ENCODE measurements at places on chromosomes 5 and 9.

- no peak for DNase-seq
Measured at GRCh38 chr9:115326461-115326860, 208.5 kb upstream of the TNC start.

DNA sequence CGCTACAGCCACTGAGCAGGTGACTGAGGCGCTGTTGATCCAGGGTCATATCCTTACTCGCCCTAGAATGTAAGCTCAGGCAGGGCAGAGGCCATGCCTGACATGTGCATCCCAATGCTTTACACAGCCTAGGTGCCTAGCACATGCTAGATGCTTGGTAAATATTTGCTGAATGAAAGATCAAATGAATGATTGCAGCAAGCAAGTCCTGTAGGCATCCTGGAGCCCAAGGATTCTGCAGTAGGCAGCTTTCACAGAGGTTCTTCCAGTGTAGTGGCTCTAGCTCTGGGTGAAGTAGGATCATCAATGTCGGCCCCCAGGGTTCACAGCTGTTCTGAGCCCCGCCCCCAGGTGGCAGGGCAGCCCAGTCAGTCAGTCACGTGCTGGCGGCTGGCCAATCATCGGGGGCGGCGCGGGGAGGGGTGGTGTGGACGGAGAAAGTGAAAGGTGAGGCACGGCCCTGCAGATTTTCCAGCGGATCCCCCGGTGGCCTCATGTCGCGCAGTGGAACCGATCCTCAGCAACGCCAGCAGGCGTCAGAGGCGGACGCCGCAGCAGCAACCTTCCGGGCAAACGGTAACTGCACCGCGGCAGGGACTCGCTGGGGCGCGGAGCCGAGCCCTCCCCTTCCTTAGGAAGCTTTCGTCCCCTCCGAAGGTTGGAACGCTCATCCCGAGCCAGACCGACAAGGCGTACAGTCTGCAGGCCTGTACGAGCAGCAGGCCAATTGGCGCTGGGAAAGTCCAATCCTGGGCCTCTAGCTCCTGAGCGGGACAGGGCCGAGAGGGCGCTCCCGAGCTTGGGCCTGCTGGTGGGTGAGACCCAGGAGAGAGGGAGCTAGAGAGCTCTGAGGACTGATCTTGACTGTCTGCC, at the start of gene GALT:
Gene GALT (plus strand): TSS at position 465 of the 873 bp plus-strand sequence. CDS start 30 bp downstream, at position 495.
- DNase-seq, result peak; percentile 79

DNA sequence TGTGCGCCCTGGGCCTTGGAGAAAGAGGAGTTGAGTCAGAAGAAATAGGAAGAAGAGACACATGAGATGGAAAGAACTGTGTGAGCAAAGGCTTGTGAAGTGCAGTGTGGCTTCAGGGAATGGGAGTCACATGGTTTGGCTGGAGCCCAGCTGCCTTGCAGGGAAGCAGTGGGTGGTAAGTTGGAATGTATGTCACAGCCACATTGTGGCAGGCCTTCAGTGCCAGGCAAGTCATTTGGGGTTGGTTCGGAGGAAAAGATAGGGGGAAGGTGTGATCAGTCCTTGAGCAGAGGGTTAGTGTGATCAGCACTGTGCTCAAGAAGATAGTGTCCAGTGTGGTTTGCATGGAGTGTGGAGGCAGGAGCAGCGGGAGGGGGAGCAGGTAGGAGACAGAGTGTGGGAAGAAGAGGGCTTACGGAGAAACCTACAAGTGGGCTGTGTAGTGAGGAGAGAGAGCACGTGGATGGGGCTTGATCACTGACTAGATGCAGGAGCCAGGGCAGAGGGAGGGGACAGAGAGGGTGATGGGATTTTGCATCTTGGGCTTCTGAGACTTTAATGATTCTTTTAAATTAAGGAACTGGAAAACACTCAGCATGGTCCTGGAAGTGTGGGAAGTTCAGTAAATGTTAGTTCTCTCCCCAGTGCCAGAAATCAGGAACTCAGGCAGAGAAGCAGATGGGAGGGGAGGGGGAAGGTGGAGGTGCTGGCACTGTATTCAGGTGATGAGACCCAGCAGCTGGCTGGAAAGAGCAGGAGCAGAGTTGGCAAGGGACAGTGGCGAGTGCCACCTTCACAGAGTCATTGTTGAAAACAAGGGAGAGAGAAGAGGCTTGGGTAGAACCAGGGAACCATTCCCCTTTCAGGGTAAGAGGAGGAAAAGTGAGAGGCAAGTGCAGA, 46.6 kb downstream of the ARHGAP26 start:
- DNase-seq, result no peak

- DNase-seq, result no peak
Measured at GRCh38 chr5:135505973-135506372, 29.8 kb downstream of the NEUROG1 start.

DNA sequence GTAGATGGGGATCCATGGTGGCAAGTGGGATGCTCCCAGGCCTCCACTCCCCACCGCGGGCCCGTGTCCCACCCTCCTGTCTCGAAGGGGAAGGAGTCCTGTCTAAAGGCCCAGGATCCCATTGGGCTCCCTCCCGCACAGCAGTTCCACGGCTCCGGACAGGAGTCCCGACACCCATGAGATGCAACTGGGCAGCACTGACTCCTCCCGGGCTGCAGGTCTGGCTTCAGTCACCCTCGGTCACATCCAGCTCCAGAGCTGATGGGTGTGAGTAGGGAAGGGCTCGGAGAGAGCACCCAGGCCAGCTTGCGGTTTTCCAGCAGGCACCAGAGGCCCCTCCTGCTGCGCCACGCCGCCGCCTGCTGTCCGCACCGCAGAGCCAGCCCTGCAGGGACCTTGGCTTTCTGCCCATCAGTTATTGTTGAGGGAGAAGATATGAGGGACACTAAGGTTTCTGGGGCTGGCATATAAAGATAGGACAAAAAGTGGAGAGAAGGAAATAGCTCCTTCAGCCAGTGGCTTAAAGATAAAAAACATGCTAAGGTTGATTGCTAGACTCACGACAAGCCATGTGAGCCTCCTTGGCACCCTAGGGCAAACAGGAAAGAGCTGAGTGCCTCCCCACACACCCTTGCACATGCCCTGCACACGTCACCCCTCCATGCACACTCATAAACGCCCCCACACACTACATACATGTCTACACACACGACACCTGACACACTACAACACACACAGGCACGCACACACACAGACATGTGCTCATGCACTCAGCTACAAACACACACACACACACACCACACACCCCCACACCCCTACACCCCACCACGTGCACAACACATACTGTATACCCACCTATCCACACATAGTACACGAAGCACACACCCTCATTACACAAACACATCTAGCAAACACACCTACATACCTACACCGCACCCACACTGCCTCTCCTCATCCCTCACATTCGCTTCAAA, 79.0 kb downstream of the AK8 start:
- no peak for DNase-seq

GRCh38 chr5:144308906-144309670, 138.4 kb downstream of the KCTD16 start:
- no peak for DNase-seq

DNA sequence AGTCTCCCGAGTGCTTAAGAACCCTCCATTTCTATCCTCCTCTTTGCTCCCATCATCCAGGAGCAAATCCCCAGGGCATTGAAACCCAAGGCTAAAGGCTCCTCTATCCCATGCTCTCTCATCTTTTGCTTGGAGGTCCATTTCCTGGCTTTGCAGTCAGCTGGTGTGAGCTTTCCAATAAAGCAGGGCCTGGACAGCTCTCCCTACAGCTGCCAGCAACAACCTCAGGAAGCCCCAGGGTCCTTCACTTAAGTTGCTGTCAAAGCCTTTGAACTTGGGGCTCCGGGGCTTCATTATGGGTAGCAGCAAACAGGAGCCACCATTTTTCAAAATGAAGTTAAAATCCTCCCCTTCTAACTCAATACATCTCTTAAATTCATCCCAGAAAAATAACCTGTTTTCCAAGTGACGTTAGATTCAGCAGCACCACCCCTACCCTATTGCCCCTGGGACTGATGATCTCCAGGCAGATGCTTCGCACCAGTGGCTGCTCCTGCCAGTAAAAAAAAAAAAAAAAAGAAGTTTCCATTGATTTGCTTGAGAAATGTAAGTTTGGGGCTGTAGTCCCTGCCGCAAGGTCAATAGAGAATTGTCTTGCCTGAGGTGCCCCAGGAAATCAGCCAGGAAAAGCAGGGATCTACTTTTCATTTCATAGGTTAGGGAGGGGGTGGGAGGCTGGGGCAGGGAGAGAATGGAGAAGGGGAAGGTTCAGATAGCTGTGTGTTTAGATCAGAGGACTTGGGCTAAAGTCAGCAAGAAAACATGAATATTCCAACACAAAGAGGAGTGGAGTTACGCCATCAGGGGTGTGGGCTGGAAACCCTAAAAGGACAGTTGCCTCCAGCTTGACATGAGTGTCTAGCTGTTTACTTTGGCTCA, 83.8 kb upstream of the IL6ST start:
- no peak for DNase-seq

- no peak for DNase-seq
Measured at GRCh38 chr5:132022737-132023136, 11.3 kb upstream of the ACSL6 start.

DNA sequence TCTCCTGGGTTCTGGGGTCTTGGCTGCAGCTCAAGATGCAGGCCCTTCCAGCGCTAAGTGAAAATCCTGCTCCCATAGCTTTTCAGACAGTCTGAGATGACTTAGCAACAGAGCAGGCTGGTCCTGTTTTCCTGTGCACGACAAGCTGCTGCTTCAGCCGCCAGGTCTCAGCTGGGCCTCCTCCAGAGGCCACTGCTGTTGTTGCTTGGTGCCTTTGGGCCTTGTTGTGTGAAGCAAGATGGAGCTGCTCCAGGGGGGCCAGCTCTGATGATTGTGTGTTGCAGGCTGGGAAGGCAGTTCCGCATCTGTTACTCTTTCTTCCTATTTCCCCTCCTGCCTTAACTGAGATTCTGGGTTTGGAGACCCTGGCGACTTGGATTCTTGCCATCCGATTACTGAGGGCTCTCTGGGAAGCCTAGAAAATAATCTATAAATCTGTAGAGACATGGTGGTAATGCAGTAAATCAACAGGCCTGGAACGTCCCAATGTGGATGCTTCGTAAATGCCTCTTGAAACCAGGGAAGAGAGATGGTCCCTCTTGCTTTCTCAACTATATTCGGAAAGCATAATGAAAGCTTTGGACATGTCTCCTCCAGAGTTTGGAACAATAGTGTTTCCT, 3.2 kb downstream of the MAP1B start:
- peak; percentile 21 for DNase-seq

- no peak for DNase-seq
Measured at GRCh38 chr5:179281694-179282093, 63.6 kb downstream of the ADAMTS2 start.

DNA sequence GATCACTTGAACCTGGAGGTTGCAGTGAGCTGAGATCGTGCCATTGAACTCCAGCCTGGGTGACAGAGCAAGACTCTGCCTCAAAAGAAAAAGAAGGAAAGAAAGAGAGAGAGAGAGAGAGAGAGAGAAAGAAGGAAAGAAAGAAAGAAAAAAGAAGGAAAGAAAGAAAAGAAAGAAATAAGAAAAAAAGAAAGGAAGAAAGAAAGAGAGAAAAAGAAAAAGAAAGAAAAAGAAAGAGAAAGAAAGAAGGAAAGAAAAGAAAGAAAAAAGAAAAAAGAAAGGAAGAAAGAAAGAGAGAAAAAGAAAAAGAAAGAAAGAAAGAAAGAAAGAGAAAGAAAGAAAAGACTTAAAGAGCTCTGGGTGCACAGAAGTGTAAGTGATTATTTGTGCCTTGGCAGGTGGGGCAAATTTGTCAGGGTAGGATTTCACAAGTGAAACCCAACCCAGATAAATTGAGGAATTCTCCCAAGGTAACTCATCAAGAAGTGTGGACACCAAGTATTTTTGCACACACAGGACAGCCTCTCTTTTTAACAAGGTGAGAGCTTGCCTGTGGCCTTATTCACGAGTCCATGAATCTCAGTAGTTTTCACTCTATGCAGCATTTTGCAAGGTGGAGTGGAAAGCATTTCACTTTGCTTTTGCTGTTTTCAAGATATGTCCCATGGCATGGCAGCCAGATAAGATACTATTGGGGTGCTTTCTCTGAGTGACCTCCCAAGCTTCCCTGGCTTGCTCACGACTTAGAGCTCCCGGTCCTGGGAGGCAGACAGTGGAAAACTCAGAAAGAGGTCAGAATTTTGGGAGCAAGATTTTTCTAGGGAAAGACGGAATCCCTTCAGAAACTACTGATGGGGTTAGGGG, 57.8 kb downstream of the C9orf153 start:
- DNase-seq, result no peak

DNA sequence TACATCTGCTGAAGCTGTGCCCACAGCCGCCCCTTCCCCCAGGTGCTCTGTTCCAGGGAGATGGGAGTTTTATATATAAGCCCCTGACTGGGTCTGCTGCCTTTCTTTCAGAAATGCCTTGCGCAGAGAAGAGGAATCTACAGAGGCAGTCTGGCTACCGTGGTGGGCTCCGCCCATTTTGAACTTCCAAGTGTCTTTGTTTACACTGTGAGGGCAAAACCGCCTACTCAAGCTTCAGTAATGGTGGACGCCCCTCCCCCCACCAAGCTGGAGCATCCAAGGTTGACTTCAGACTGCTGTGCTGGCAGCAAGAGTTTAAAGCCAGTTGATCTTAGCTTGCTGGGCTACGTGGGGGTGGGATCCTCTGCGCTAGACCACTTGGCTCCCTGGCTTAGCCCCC, 41.3 kb downstream of the RANBP17 start:
- no peak for DNase-seq

DNA sequence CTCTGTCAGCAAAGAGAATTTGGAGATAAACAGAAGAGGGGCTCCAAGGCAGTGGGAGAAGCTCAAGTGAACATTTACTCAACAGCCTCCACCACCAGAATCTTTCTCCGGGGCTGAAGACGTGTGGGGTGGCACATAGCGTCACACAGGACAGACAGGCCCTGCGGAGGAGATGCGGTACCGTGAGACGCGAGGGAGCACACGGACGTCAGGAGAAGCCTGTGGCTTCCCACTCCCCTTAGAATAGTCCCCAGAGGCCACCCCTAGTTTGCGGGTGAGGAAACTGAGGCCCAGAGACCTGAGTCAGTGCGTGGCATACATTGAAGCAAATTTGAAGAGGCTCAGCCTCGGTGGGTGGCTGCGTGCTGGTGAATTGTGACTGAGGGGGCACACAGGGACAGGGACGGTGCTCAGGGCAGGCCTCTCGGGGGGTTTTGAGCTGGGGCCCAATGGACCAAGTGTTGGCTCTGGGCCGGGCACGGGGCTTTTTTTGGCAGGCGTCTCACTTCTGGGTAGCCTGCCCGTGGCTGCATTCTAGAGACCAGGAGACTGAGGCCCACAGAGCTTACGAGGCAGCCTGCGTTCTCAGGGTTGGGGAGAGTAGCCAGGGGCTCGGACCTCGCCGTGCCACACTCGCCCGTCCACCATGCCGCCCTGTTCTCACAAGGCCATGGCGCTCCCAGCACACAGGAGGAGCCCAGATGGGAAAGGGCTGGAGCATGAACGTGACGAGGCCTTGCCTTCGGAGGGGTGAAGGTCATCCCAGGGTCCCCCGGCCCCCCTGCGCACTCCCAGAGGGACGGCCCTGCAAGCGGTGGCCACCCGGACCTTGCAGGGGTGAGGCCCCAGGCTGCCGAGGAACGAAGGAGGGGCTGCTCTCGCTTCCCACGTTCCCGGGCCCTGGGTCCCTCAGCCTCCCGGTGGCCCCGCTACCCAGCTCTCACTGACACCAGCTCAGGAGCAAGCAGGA, 220.6 kb downstream of the C9orf50 start:
- DNase-seq, result no peak
